Cardiac muscle cell (in vitro differentiated cells and primary cell): ENCODE measurements at places on chromosomes 6 and 20. TPM values are rescaled to one million over a fixed set of nuclear protein-coding genes. Genes with fewer than 3 reads are reported as not detected.

DNA sequence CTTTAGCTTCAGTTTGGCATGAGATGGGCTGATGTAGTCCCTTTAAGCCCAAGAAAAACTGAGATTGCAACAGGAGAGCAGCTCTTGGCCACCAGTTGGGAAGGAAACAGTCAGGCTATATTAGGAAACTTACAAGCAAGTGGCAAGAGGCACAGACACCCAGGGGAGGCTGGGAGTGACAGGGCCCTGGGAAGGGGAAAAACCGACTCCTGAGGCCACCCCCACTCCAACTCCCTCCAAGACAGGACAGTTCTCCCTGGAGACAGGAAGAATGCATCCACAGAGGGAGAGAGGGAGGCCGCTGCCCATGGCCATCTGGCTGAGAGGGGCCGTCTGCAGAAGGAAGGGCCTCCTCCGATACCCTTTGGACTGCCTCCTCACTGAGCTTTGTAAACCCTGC lies 20.5 kb downstream of the JPH2 start:
- H3K36me3 ChIP-seq = no peaks in the 10 kb centered on the region
- peak overlapping the region; percentile 97 for H3K27ac ChIP-seq
- peaks cover 39% of the 10 kb centered on the region for H3K4me1 ChIP-seq
- no peaks in the 10 kb centered on the region for H3K27me3 ChIP-seq
- DNase-seq = peak; percentile 85

GRCh38 chr6:3286641-3287171 lies 28.0 kb downstream of the PSMG4 start:
- no peak overlapping the region for H3K27ac ChIP-seq
- H3K4me3 ChIP-seq = no peak overlapping the region
- no peak for DNase-seq
- peaks cover 4% of the 10 kb centered on the region for H3K4me1 ChIP-seq
- H3K36me3 ChIP-seq = no peaks in the 10 kb centered on the region

SLC32A1 gene
- total RNA-seq = not detected in 2 replicates

OTOR gene
- total RNA-seq = not detected in 2 replicates

OSTM1 gene
- total RNA-seq = 42.8 and 61.7 TPM in 2 replicates
